ENCODE measurements at places on chromosomes 5 and 9.

- no peak for DNase-seq
These were observed 302.2 kb upstream of the VLDLR start for GRCh38 chr9:2319421-2319820.

DNA sequence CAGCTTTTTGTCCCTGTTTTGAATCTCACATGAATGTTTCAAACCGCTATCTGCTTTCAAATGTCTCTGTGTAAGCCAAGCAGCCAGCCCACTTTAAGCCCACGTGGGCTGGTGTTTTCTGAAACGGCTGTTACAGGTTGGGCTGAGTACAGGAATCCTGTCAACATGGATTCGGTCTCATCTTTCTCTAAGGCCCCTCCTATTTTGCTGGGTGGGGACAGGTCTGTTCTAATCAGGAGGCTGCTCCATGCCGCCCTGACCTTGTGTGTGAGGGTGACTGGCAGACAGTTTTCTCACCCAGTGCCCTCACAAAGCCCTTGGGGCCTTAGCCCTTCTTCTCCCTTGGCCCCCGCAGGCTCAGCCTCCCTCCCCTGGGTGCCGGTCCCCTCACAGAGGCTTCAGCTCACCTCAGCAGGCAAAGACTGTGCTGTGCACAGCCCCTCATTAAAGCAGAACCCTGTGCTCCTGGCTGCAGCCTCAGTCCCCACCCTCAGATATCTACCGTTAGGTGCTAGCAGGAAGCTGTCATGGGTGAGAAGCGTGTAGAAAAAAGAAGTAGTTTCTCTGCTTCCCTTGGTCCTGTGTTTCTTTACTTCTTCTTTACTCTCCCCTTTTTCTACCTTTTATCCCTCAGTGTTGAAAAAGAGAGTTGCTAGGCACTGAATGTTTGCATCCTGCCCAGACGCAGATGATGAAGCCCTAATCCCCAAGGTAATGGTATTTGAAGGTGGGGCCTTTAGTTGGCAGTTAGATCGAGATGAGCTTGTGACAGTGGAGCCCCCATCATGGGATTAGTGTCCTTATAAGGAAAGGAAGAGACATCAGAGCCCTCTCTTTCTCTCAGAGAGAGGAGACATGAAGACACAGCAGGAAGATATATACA, 205.7 kb downstream of the ADAMTS12 start:
- no peak for DNase-seq

GRCh38 chr5:60312098-60312497, 387.9 kb downstream of the DEPDC1B start:
- no peak for DNase-seq

GRCh38 chr9:95506428-95506677, 10.4 kb downstream of the PTCH1 start:
- DNase-seq = no peak

- no peak for DNase-seq
These were observed 5.8 kb downstream of the ITK start for GRCh38 chr5:157186309-157187045.

- DNase-seq = peak; percentile 50
These were observed 6.1 kb downstream of the SCAI start for GRCh38 chr9:125137200-125137599.

- no peak for DNase-seq
These were observed 291.9 kb downstream of the EDIL3 start for GRCh38 chr5:84092738-84093137.

DNA sequence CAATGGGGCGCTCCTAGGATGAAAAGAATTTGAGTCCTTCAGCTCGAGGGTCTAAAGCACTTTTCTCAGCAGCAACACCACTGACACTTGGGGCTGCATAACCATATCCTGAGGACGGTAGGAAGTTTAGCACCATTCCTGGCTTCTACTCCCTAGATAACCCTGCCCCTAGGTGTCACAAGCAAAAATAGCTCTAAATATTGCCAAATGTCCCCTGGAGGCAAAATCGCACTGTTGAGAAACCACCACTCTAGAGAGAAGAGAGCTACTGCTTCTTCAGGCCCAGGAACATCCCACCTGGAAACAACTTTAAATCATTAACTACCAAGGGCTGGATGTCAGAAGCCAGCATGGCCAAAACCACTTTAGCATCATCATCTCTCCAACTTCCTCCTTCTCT, 29.8 kb downstream of the MYO10 start:
- no peak for DNase-seq

- DNase-seq = no peak
These were observed 137.3 kb upstream of the PCA3 start for GRCh38 chr9:76626980-76627379.

GRCh38 chr9:95419444-95419843, 97.3 kb downstream of the PTCH1 start:
- no peak for DNase-seq

DNA sequence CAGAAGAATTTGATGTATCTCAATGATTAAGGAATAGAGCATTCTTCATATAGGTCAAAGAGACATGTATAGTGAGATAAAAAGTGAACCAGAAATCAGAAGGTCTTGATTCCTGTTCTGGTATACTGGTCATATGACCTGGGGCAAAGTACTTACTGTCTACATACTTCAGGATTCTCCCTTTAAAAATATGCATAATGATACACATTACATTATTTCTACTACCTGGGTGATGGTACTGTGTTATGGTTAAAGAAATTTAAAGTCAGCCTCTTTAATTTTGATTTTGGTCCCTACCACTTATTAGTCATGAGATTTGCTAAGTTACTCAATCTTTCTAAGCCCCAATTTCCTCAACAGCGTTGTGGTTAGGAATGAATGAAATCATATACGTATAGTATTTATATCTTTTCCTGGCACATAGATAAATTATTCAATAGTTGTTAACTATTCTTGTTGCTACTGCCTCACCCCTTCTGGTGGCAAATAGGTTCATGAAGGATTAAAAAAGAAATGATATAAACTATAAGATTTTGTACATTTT, 984.1 kb downstream of the TLE4 start:
- no peak for DNase-seq

- no peak for DNase-seq
These were observed 297.8 kb downstream of the CWC27 start for GRCh38 chr5:65066387-65067146.

- no peak for DNase-seq
These were observed 141.1 kb upstream of the RANBP3L start for GRCh38 chr5:36442796-36443195.

DNA sequence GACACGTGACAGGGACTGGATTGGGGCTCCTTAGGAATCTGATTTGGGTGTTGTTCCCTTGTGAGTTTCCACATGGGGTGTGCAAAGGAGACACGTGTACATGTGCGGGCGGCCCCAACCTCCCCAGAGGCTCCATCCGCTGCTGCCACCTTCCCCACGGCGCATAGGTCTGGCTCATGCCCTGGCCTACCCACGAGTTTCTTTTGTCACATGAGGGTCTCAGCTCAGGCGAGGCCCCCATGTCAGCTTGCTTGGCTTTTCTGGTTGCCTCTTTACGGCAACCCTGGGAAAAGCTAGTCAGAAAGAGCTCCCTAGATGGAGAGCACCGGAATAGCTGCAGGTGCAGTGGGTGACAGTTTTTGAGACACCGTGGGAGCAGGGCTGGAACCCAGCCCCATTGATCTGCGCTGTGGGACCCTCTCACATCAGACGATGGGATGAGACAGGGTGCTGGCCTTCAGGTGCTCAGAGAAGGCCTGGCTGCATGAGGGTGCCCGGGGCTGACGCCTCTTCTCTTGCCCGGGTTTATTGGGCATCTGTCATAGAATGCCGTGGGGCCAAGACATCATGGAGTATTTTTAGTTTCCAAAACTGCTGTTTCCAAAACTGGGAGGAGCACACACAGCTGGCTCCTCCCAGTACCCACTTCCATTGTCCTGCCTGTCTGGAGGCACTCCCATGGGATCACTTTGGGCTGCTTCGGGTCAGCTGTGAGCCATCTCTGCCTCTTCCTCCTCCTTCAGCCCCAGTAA, 107.8 kb downstream of the WNK2 start:
- DNase-seq = no peak

- DNase-seq = no peak
These were observed 58.4 kb downstream of the FRMD3 start for GRCh38 chr9:83479765-83480164.

GRCh38 chr9:131722255-131722654, 17.6 kb downstream of the RAPGEF1 start:
- no peak for DNase-seq

- no peak for DNase-seq
These were observed 363.3 kb upstream of the MEF2C start for GRCh38 chr5:89246252-89246651.

DNA sequence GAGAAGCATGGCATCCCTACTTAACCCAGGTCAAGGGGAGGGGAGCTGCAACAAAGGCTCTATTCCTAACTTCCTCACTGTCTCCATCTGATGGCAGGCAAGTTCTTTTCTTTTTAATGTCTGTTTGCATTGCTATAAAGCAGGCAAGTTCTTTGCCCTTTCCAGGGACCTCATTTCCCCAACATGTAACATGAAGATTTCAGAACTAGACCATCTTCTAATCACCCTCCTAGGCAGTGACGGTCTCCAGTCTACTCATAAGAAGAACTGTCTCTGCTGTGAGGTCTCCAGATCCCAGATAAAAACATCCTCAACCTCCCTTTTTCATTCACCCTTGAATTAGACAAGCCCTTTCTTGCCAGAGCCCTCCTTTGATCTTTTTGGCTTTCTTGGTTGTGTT, 42.1 kb downstream of the PPP1R2B start:
- no peak for DNase-seq

DNA sequence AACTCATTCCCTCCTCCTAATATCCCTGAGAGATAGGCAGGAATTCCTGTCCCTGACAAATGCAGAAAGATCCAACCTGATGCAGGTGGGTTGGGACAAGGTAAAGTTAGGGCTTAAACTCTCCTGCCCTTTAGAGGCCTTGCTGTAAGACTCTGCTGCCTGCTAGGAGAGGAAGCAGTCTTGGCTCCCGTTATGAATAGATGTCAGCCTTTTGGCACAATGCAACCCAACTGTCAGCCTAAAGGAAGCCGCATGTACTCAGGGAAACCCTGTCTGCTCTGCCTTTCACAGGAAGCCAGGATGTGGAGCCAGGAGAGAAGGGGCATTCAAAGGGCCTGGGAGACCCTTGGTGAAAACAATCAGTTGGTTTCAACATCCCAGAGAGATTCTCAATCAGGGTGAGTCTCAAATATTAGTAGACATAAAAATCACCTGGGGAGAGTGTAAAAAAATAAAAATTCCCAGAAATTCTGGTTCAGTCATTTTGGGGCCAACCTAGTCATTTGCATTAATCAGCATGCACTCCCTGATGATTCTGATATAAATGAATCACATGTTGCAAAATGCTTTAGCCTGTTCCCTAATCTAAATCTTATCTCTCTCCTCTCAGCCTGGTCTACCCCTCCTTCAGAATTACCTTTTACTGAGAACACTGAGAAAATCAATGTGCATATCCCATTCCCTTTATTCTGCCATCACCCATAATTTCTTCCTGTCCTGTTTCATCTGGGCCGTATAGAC, 136.2 kb upstream of the TRIM32 start:
- DNase-seq = no peak

- no peak for DNase-seq
These were observed 35.8 kb upstream of the AFAP1L1 start for GRCh38 chr5:149235841-149236240.

DNA sequence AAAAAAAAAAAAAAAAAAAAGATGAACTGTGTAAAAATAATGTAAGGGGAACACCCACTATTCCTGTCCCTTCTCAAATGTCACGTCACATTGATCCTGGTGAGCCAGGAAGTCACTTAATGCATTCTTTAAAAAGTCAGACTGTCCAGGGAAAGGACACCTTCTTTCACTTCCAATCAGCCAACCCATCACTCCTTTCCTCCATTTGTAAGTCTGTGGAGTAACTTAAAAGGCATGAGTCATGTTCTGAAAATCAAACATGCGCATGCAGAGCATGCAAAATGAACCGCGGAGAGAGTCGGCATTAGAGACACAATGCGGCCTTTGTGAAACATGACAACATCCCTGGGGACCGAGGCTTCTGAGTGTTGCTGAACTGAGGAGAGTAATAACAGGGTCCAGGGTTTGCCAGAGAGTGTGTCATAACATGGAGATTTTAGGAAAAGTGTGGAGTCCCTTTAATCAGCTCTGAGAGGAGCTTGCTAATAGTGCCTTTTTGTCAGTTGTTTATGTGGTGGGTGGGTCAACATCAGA, 77.6 kb upstream of the SEMA6A start:
- DNase-seq = no peak

DNA sequence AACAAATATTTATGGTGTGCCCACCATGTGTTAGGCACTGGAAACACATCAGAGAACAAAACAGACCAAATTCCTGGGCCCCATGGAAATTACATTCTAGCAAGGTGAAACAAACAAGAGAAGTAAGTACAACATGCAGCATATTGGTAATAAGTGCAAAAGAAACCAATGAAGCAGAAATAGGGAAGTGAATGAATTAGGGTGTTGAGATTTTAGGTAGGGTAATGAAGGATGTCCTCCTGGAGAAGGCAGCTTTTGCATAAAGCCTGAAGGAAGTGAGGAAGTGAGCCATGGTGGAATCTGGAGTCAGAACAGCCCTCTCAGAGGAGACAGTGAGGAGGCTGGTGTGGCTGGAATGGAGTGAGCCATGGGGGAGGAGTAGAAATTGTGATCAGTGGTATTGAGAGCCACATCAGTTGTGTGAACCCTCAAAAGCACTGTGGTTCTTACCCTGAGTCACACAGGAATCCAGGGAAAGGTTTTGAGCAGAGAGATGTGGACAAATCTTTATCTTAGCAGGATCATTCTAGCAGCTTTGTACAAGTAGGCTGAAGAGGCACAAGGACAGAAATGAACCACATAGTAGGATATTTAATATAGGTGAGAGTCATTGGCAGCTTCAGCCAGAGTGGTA, 52.7 kb upstream of the ARL15 start:
- DNase-seq = no peak

GRCh38 chr5:173664154-173664526, 47.7 kb upstream of the BOD1 start:
- DNase-seq = no peak

GRCh38 chr9:123640792-123641222, 284.8 kb downstream of the CRB2 start:
- no peak for DNase-seq

GRCh38 chr5:111120911-111121310, 28.8 kb downstream of the WDR36 start:
- no peak for DNase-seq

DNA sequence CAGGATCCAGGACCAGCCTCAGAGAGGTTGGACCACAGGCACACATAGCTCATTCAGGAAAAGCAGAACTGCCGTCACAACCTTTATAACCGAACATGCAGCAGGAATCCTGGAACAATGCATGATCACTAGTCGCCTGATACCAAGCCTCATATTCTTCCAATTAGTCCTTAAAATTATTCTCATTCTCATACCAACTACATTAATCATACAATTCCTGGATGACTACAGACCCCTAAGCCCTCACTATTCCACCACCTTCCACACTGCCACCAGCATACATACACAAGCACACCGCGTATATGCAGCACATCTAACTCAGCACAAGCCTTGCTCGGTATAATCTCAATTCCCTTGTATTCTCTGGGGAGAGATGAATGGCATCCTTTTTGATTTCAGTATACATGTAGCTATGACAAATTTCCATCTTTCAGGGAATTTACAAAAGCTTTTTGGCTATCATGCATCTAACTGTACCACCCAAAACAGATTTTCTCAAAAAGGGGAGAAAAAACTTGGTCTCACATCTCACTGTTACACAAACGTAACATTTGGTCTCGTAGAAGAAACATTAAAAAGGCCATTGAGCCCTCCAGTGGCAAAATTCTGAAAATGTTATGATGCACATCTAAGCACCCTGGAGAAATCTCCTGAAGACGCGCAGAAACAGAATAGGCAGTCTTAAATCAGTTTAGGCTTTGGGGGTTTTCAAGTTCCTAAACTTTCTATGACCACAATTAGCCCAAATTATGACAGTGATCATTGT, 46.2 kb downstream of the MCTP1 start:
- no peak for DNase-seq

All from AG09309 (cell line).